ENCODE measurements at places on chromosomes 1 and 21.

GRCh38 chr1:115301438-115302020 is 36.5 kb downstream of the NGF start:
- no peak for DNase-seq

- no peak for DNase-seq
These were observed 57.5 kb upstream of the EPS8L3 start for GRCh38 chr1:109821221-109821669.

DNA sequence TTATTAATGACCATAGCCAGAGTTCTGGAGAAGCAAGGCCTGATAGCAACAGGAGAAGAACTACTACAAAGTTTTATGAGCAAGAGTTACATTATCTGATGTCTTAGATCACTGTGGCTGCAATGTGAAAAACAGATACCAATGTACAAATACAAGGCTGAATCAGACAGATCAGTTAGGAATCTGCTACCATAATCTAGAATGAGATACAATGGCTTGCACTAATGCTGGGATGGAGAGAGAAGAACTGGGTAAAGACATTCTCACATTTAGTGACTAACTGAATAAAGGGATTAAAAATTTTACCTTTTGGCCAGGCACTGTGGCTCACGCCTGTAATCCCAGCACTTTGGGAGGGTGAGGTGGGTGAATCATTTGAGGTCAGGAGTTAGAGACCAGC is 41.3 kb downstream of the ARID4B start:
- no peak for DNase-seq

DNA sequence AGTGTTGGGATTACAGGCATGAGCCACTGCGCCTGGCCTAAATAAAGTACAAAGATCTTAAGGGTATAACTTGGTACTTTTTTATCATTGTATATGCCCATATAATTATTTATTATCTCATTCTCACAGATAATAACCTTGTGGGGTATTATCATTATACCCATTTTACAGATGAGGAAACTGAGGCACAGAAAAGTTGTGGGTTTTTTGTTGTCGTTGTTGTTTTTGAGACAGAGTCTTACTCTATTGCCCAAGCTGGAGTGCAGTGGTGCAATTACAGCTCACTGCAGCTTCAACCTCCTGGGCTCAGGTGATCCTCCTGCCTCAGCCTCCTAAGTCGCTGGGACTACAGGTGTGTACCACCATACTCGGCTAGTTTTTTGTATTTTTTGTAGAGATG is 4.1 kb downstream of the CGN start:
- DNase-seq, result no peak

DNA sequence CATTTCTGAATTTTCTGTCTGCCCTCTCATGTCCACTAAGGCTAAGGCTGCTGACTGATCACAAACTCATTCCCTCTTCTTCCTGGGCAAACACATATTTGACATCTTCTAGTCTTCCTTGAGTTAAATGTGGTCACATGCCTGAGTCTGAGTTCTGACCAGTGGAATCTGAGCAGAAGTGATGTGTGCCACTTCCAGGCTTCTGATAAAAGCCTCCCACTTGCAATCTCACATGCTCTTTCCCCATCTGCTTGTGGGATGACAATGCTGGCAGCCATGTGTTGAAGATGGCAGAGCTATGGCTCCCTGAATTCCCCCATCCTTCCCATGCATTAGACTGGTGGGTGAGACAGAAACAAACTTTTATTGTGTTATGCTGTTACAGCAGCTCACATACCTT is 149.9 kb upstream of the ZNF648 start:
- no peak for DNase-seq

DNA sequence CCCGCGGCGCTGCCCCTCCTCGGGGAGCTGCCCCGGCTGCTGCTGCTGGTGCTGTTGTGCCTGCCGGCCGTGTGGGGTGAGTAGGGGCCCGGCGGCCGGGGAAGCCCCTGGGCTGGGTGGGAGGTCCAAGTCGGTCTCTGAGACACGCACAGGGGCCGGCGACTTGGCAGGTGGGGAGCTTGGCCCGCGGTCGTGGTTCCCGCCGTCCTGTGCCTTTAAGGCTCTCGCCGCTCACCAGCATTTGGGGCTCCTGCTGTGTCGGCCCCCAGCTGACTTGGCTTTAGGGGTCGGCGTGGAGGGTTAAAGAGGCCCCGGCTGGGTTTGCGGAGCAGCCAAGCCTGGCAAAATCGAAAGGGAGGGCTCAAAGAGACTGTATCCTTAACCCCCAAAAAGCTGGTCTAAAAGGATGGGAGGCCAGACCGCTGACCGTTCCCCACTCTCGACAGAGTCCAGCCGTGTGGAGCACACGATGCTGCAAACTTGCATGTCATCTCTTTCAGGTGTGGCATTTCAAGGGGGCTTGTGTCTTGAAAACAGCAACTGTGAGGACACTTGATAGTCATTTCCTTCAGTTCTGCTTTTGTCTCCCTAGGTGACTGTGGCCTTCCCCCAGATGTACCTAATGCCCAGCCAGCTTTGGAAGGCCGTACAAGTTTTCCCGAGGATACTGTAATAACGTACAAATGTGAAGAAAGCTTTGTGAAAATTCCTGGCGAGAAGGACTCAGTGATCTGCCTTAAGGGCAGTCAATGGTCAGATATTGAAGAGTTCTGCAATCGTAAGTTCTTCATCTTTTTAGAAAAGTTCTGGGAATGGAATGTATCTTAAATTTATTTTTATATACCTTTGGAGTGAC is 540 bp downstream of the CD55 start:
- DNase-seq, result no peak

GRCh38 chr1:117652421-117652820 is 46.6 kb downstream of the TENT5C start:
- DNase-seq, result no peak

GRCh38 chr1:85867189-85867588 is 159.0 kb upstream of the ZNHIT6 start:
- no peak for DNase-seq

DNA sequence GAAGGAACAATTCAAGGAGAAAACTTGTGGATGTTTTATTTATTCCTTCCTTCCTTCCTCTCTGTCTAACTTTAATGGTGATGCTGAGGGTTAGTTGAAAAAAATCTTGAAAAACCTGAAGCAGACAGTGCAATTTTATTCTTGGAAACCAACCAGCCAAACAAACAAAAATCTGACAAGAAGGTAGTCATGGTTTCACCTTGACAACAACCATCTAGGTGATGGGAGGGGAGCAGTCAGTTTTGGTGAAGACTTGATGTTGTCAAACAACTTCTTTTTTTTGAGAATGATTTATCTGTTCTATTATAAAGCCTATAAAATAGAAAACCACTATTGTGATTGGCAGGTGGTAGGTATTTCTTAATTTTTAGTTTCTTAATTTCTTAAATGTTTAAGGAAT is 92.4 kb upstream of the GPR88 start:
- DNase-seq, result no peak

- no peak for DNase-seq
These were observed 4.9 kb downstream of the VWA1 start for GRCh38 chr1:1440262-1441001.

DNA sequence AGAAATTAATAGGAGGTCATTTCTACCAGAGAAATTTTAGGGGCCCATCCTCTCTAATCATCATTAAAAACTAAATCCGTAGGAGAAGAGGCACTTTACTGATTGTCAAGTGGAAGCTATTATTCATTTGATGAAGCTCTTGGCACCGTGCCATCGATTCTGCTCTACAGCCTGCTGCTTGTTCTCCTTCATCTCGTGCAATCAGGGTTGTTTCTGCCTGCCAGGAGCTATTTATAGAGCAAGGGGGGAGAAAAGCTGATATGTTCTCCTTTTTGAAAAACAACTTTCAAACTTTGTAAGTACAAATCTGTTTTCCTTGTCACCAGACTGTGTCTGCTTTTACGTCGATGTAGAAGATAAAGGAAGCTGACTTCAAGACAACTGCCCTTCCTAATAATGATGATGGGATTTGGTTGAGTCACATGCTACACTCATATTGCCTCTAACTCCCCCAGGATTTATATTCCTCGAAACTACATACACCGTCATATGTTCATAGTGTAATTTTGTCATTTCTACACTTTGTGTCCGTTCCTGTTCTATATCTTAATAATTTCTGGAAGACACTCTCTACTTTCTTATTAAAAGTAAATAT is 169.6 kb upstream of the LHX8 start:
- no peak for DNase-seq

GRCh38 chr1:197178998-197179397 is 32.5 kb upstream of the ASPM start:
- DNase-seq, result no peak

GRCh38 chr1:93340090-93340489 is 5.6 kb upstream of the DR1 start:
- no peak for DNase-seq

GRCh38 chr1:92346866-92347640 is 48.2 kb downstream of the RPAP2 start:
- DNase-seq, result no peak
